ENCODE measurements at places on chromosomes 2 and 18.
A peak's percentile ranks its signal among the peaks of the same experiment; 100 is the strongest.

DNA sequence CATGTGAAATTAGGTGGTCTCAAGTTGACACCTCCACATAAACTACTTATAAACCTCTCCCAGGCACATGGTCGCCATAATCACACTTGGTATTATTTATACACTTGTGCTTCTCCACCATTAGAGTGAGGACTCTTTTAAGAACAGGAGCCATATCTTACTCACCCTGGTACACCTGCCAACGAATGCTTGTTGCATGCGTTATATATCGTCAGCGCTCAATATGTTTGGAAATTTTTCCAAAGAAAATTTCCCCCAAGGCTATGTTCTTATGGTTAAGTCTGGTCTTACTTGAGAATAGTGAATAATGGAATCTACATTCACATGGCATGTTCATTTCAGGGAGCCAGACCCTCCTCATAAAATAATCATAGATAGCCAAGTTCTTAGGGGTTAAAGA, 271.7 kb downstream of the BCL11A start:
- DNase-seq, result no peak

GRCh38 chr2:224650815-224651439, 65.2 kb downstream of the CCDC195 start:
- peak; percentile 1 for DNase-seq

DNA sequence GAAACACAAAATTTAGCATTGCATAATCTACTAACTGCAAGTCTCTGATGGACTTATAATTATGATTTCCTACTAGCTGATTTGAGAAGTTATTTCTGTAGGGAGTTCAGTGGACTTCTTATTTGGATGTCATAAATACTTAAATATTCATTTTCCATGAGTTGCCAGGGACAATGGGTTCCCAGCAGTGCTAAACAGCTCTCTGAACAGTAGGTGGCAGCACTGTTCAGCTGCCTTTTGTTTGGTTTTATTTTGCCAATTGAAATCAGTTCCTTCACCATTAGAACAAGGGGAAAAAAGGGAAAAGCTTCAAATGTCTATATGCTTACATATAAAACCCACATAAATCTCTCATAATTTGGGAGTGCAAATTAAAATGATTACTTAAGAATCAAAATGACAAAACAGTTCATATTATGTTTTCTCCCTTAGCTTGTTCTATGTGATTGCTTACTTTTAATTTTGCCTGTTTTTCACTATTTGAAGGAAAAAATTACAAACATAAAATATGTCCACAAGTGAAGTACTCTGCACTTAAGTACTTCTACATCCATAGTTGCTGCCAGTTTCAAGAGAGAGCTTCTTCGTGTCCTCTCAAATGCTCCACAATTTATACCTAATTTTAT, 898.9 kb downstream of the CPS1 start:
- DNase-seq, result no peak

DNA sequence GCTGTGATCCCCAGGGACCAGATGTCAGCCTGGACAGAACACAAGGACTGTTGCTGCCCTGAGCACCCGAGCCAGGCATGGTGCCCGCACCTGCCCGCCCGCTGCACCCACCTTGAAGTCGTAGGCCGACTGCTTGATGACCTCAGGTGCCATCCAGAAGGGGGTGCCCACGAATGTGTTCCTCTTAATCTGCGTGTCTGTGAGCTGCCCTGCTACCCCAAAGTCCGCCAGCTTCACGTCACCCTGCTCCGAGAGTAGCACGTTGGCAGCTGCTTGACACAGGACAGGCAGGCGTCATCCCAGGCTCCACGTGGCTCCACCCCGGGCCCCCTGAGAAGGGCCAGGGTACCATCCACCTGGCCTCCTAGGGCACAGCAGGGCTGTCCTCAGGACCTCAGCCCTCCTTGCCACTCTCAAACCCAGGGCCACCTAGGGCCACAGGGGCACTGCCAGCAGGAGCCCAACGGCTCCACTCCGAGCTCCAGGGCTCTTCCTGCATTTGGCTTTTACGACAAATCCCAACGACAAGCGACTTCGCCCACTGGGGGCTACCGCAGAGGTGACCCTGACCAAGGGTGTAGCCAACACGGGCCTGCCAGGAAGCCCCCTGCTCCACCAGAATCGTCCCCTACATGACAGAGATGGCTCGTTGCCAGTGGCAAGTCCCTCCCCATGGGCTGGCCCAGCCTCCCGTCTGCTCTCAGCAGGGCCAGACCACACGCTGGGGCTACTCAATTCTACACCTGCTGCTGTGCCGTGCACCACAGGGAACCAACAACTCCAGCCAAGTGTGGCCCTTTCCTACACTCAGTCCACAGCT, 9.0 kb downstream of the STK25 start:
- DNase-seq, result no peak

DNA sequence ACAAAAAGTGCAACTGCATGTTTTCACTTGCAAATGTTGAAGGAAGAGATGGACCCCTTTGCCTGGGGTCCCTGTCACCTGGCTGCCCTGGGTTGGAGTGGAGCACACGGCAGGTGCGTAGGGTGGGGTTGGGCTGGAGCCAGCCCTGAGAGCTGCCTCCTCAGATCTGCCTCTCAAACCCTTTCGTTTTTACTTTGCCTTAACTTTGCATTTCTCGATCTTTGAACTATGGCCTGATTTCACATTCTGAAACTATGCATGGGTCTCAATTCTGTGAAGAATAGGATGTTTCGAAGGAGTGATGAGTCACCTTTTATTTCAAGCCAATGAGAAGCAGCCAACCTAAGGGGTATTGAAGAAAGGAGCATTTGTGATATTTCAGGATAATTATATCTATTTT, 132.8 kb downstream of the ACOXL start:
- no peak for DNase-seq

- no peak for DNase-seq
These were observed 359.9 kb upstream of the MYT1L start for GRCh38 chr2:2690985-2691384.

GRCh38 chr18:7164323-7165004, 46.9 kb upstream of the LAMA1 start:
- no peak for DNase-seq

- peak; percentile 15 for DNase-seq
These were observed 242.4 kb upstream of the ZNF521 start for GRCh38 chr18:25594351-25594750.

DNA sequence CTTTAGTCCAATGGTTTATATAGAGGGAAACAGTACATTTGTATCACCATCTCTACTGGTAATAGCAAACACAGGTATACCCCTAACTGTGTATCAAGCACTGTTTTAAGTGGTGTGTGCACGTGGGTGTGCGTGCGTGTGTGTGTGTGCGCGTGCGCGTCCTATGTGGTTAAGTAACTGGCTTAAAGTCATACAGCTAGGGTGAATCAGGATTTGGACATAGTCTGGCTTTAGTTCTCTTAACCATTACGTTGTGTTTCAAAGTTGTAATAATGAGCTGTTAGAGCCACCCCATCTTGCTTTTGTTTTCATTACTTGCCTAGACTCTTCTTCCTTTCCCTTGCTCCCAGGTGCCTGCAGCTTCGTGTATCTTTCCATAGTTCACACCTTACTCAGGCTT, 2.1 kb downstream of the HADHB start:
- no peak for DNase-seq

DNA sequence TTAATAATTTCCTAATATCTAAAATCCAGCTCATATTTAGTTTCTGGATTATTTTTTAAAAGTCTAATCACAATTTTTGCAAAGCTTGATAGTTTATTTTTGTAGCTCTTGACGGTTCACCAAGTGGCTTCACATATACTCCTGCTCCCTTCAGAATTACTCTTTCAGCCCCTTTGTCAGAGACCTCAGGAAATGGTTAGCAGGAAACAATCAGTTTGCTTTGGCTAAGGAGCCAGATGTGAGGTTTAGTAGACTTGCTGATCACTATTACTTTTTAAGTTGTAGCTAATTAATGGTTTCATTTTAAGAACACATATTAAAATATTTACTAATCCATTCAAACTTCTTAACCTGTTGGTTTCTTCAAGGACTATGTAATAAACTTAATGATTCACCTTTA, 2.3 kb downstream of the RBBP8 start:
- no peak for DNase-seq

- DNase-seq, result no peak
These were observed 241.6 kb downstream of the TCF4 start for GRCh38 chr18:55346387-55346786.

DNA sequence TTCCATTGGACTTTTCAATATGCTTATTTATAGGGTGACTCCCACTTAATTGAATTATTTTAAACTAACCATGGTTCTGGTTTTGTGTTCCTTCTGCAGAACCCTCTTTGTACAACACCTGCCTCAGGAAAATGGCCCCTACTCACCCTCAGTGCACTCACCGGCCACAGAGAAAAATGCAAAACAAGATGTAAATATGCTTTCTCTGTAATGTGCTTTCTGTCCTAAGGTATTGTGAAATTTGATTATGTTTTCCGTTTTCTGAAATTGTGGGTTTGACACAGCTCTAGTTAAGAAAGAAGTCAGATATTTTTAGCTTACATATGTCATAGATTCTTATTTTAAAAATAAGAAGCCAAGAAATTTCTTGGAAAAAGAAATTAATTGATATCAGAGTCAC, 357.7 kb upstream of the SMIM21 start:
- no peak for DNase-seq

Data from HS-27A (cell line).